ENCODE measurements at places on chromosomes 7 and 10. TPM values are rescaled to one million over a fixed set of nuclear protein-coding genes. Genes with fewer than 3 reads are reported as not detected.

The LRRD1 gene
- total RNA-seq = 1.8 TPM

The ELOVL3 gene
- not detected for total RNA-seq

The POU6F2 gene
- 5.0 TPM for total RNA-seq

The CALML3 gene
- not detected for total RNA-seq

The LDB3 gene
- 7.1 TPM for total RNA-seq

The FBXO24 gene
- total RNA-seq = 1.6 TPM

The CCDC146 gene
- total RNA-seq = 25.7 TPM

The PCDH15 gene
- 1.9 TPM for total RNA-seq

The CC2D2B gene
- 13.1 TPM for total RNA-seq

The KIAA1549 gene
- 4.6 TPM for total RNA-seq

The FHIP2A gene
- 58.0 TPM for total RNA-seq

The FOXI2 gene
- not detected for total RNA-seq

The ACHE gene
- total RNA-seq = 4.0 TPM

The PRSS37 gene
- not detected for total RNA-seq

The C10orf62 gene
- total RNA-seq = not detected

The SSC4D gene
- 0.37 TPM for total RNA-seq

The UCMA gene
- not detected for total RNA-seq

The UTF1 gene
- not detected for total RNA-seq

The PDK4 gene
- 16.4 TPM for total RNA-seq

The CDC14C gene
- total RNA-seq = not detected

The PNLIPRP3 gene
- total RNA-seq = not detected

The SYT15 gene
- total RNA-seq = 2.5 TPM

The CRYGN gene
- total RNA-seq = 0.16 TPM

The FRMD4A gene
- total RNA-seq = 32.9 TPM

The SPDYE2B gene
- total RNA-seq = not detected

The COL26A1 gene
- total RNA-seq = 2.9 TPM

The POLL gene
- total RNA-seq = 10.4 TPM

The BHLHA15 gene
- not detected for total RNA-seq

The AGAP3 gene
- total RNA-seq = 25.5 TPM

The ATXN7L1 gene
- total RNA-seq = 19.3 TPM

All from urinary bladder (tissue), 4 donors.